ENCODE measurements at places on chromosomes 12 and 14.

GRCh38 chr12:105911966-105912365, 226.8 kb downstream of the NUAK1 start:
- DNase-seq: no peak

- no peak for DNase-seq
Measured at GRCh38 chr14:53927171-53927570, 29.5 kb downstream of the BMP4 start.

- DNase-seq: no peak
Measured at GRCh38 chr12:109170324-109170723, 53.9 kb downstream of the ACACB start.

DNA sequence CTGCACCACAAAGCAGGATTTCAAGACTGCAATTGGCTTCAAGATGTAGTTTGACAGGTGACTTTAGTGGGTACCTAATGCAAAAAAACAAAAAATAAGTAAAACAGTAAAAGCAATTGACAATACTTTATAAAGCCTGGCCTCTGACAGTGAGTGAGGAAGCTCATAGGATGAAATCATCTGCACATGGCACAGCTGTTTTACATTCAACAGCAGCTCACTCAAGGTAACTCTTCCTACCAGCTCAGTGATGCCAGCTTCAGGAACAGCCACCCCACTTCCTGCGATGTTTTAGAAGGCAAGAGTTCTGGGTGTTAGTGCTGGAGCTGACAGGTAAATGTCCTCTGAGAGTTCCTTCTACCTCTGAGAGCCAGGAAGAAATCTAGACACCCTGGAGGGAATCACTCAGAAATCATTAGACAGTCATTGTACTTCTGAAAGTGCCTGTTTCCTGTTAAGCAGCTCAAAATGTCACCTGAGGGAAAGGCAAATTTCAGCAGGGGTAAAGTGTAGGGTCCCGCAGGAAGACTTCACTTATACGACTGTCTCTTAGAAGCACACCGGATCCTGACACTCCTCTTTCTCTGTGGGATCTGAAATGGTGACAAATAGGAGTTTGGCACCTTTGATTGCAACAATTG, 99.9 kb downstream of the FOXN3 start:
- DNase-seq: no peak

- DNase-seq: no peak
Measured at GRCh38 chr14:22572562-22573058, 16.4 kb downstream of the DAD1 start.

- DNase-seq: no peak
Measured at GRCh38 chr12:82964446-82964845, 277.7 kb downstream of the TMTC2 start.

GRCh38 chr14:97912217-97912616, 1115.0 kb downstream of the VRK1 start:
- DNase-seq: no peak

DNA sequence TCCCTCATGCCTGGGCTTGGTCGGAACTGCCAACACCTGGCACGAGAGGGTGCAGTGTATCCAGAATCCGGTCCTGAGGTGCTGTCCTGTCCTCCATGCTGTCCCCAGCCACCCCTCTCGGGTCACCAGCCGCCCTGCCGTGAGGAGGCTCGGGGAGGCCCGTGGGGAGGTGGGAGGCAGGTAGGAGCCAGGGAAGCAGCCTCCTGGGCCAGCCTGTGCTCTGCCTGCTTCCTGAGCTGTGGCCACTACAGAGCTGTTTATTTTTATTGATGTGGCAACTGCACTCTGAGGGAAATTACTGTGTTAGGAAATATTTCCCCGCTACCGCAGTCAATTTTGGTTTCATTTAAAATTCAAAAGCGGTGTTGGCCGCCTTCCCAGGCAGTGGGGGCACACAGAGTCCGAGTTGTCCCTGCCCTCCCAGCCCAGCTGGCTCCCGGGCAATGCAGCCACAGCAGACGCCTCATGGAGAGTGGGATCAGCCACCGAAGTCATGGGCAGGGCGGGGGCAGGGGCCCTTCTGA, 18.3 kb downstream of the NOC4L start:
- no peak for DNase-seq

DNA sequence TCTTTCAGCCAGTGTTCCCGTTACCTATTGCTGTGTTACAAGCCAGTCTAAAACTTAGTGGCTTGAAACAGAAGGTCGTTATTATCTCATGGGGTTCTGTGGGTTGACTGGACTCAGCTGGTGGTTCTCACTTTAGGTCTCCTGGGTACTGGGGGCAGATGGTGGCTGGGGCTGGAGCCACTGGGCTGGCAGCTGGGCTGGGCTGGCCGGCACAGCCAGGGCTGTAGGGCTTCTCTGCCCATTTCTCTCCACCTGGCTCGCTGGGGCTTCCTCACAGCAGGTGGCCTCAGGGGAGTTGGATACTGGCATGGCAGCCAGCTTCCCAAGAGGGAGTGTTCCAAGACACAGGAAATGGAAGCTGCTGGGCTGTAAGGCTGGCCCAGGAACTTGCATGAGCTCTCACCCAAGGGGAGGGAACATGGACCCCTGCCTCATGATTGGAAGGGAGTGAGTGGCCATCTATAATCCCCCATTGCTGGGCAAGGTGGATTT, 27.0 kb downstream of the TUNAR start:
- DNase-seq: no peak

DNA sequence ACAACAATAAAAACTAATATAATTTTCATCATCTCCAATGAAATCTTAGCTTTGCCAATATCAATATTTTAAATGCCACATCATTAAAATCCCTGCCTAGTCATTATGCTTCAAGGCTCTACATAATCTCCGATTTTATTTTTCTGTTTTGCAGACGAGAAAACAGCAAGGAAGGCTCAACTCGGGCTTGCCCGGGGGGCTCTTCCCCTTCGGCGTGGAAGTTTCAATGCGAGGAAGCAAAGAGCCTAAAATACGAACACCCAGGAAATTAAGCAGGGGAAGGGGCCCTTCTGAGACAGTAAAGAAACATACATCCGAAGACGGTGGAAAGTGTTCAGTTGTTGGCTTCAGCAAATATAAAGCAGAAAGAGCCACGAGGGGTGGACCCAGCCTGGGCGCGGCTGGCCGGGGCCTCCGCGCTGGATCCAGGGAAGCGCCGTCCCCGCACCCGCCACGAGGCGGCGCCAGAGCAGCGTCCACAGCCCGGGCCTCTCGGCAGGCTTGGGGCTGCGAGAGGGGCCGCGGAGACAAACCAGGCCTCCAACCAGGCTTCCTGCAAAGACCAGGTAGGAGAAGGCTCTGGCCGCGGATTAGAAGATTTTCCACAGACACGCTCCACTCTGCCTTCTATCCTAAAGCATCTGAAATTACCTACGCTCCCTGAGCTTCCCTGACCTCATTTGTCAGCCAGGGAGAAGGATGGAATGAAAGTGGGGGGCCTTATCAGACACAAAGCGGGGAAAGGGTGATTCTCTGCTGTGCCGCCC, 77.2 kb downstream of the SERPINA3 start:
- DNase-seq: no peak

GRCh38 chr12:1518591-1519516, 75.5 kb downstream of the FBXL14 start:
- DNase-seq: no peak

- DNase-seq: no peak
Measured at GRCh38 chr14:67577181-67577808, 22.8 kb downstream of the PIGH start.

DNA sequence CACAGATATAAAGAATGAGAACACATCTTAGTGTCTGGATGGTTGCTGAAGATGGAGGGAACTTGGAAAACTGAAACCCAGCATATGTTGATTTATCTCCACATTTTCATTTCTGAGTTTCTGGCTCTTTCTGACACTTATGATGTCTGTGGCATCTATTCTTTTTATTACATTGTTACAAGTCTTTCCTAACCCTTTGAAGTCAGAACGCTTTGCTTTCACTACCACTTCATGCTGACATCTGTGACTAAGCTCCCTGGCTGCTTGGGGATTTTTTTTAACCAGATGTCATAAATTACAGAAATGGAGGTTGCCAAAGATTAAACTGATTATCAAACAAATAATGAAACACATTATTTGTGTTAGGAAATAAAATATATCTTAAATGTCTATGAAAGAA, 188.7 kb downstream of the KITLG start:
- DNase-seq: no peak

GRCh38 chr14:76260749-76261148, 109.0 kb downstream of the GPATCH2L start:
- DNase-seq: no peak

GRCh38 chr14:51157012-51157411, 62.1 kb upstream of the TRIM9 start:
- no peak for DNase-seq

GRCh38 chr14:72790887-72791566, 102.9 kb downstream of the DPF3 start:
- no peak for DNase-seq

DNA sequence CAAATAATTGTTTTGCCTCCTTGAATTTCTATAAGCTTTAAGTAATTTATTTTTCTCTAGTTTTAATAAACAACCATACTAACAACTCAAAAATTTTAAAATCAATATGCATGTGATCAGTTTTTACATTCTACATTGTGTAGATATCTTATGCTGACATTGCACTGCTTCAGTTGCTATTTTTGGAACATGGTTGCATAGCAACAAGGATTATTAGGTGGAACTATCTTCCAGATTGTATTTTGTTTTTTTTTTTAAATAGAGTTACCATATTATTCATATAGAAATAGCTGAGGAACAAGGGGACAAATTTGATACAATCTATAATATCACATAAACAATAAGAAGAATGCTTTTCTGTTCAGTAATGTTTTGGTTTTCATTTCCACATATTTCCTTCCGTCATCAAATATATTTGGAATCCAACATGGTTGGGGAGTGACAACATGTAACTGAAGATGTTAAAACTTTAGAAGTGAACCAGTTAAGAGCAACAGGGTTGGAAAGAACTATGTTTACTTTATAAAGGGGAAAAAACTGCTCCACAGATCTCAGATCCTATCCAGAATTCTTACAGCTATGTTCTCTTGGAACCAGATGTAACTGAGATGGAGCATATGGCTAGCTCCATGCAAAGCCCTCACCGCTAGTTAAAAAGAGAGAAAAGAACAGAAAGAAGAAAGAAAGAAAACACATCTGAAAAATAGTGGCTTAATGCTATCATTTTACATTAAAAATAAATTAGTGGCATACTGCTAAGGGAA, 235.5 kb downstream of the NELL2 start:
- DNase-seq: no peak

DNA sequence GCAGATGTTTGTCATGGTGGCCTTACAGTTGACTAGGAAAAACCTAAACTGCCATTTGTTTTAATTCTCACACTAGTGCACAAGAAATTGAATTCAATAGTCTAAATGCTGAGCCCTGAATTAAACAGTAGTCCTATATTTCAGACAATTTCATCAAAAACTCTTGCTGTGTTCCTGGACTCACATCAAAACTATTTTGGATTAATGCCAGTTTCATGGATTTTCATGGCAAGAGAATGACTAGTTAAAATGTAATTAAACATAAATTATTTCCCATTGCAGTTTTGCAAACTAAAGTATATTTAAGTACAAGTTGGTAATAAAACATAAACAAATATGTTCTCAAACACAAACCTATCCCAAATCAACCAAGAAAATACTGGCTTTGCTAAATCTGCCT, 468.0 kb upstream of the PRICKLE1 start:
- no peak for DNase-seq

GRCh38 chr14:90999299-90999698, 61.1 kb downstream of the RPS6KA5 start:
- no peak for DNase-seq
